ENCODE measurements at places on chromosomes 5 and 9. TPM values are rescaled to one million over a fixed set of nuclear protein-coding genes. Genes with fewer than 3 reads are reported as not detected.

The RAI14 gene
- 47.9 TPM for total RNA-seq

DNA sequence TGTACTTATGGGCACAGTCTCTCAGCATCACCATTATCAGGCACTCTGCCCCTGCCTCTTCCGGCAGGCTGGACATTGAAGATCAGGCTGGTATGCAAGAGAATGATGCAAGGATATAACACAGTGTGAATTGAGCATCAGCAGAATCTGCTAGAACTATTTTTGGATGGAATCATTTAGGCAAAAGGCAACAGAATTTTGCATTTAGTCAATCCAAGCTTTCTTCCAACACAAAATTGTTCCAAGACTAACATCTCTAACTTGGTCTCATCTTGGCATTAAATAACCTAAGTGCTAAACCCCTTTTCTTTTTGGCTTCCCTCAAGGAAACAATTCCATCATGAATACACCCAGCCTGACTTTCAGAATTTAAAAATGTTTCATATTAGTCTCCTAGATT is 339.9 kb downstream of the PRELID2 start:
- peaks cover 12% of the 10 kb centered on the region for H3K4me1 ChIP-seq
- no peak for DNase-seq
- no peaks in the 10 kb centered on the region for H3K27me3 ChIP-seq
- H3K4me3 ChIP-seq: no peak overlapping the region
- no peak overlapping the region for H3K27ac ChIP-seq

DNA sequence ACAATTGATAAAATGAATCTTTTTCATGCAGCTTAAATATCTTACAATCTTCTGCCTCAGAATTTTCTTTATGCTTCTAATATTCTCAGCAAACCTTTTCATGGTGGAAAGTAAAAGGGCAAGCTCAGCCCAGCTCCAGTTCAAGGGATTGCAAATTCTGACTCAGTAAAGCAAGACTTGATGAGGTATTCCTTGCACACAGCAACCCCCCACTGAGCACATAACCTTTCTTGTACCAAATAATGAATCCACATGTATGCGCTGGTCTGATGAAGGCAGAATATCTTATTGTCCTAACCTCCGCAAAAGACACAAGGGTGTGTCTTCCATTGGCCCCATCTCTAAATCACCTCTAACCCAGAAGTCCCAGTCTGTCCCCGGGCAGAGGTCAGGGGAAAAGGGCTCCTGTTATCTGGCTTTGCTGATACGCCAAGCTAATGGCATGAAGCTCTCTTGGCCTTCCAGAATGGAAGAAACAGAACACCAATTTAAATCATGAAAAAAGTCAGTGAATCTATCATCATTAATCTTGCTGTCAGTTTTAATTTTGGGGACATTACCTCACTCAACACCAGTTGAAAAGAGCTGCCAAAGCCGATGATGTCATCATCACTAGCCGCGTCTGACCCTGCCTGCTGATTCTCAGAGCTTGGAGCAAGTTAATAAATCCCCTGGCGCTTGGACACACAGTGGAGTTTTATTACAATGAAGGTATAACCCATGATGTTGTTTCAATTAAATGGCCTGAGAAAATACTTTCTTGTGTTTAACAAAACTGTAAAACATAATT is 592.5 kb upstream of the CLINT1 start:
- no peak overlapping the region for H3K4me3 ChIP-seq
- no peak overlapping the region for H3K27ac ChIP-seq
- no peaks in the 10 kb centered on the region for H3K36me3 ChIP-seq
- no peaks in the 10 kb centered on the region for H3K4me1 ChIP-seq
- no peak for DNase-seq

GRCh38 chr5:10374046-10375022 is 20.8 kb downstream of the MARCHF6 start:
- H3K4me1 ChIP-seq: peaks cover 4% of the 10 kb centered on the region
- DNase-seq: no peak
- no peak overlapping the region for H3K4me3 ChIP-seq
- H3K27me3 ChIP-seq: no peaks in the 10 kb centered on the region
- H3K27ac ChIP-seq: no peak overlapping the region

The LCN9 gene
- not detected for total RNA-seq

The SPAAR gene
- total RNA-seq: not detected

The FOXI1 gene
- total RNA-seq: not detected

DNA sequence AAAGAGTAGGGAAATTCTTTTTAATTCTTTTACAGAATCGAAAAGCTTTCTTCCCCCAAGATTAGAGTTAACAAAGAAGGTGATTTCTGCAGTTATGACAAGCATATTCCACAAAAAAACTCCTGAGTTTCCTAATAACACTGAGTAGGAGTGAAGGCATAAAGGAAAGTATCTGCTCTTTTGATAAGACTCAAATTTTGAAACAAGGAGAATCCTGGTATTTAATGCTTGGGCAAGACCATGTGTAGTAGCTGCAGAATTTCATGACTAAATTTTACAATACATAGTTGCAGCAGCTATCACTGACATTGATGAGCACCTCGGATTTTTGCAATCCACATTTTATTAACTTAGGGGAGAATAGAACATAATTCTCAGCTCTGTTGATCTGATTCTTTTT is 92.6 kb downstream of the MARCHF3 start:
- no peaks in the 10 kb centered on the region for H3K27me3 ChIP-seq
- H3K4me1 ChIP-seq: no peaks in the 10 kb centered on the region
- no peak overlapping the region for H3K4me3 ChIP-seq
- DNase-seq: no peak

GRCh38 chr5:124806373-124807077 is 60.1 kb upstream of the ZNF608 start:
- H3K4me1 ChIP-seq: peaks cover 3% of the 10 kb centered on the region
- DNase-seq: no peak
- H3K27me3 ChIP-seq: no peaks in the 10 kb centered on the region
- H3K27ac ChIP-seq: no peak overlapping the region
- no peak overlapping the region for H3K4me3 ChIP-seq

DNA sequence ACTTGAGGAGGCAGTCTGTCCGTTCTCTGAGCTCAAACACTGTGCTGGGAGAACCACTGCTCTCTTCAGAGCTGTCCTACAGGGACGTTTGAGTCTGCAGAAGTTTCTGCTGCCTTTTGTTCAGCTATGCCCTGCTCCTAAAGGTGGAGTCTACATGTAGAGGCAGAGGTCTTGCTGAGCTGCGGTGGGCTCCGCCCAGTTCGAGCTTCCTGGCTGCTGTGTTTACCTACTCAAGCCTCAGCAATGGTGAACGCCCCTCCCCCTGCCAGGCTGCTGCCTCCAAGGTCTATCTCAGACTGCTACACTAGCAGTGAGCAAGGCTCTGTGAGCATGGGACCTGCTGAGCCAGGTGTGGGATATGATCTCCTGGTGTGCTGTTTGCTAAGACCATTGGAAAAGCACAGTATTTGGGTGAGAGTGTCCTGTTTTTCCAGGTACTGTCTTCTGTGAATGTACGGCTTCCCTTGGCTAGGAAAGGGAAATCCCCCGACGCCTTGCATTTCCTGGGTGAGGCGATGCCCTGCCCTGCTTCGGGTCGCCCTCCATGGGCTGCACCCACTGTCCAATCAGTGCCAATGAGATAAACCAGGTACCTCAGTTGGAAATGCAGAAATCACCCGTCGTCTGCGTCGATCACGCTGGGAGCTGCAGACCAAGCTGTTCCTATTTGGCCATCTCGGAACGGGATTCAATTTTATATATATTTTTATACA is 58.5 kb downstream of the CNTRL start:
- H3K27me3 ChIP-seq: no peaks in the 10 kb centered on the region
- DNase-seq: no peak
- no peak overlapping the region for H3K27ac ChIP-seq
- peaks cover 2% of the 10 kb centered on the region for H3K4me1 ChIP-seq
- H3K4me3 ChIP-seq: no peak overlapping the region

GRCh38 chr9:93520523-93520922 is 55.9 kb upstream of the PHF2 start:
- H3K4me3 ChIP-seq: no peak overlapping the region
- no peak overlapping the region for H3K27ac ChIP-seq
- no peaks in the 10 kb centered on the region for H3K27me3 ChIP-seq
- H3K36me3 ChIP-seq: no peaks in the 10 kb centered on the region
- no peak for DNase-seq

DNA sequence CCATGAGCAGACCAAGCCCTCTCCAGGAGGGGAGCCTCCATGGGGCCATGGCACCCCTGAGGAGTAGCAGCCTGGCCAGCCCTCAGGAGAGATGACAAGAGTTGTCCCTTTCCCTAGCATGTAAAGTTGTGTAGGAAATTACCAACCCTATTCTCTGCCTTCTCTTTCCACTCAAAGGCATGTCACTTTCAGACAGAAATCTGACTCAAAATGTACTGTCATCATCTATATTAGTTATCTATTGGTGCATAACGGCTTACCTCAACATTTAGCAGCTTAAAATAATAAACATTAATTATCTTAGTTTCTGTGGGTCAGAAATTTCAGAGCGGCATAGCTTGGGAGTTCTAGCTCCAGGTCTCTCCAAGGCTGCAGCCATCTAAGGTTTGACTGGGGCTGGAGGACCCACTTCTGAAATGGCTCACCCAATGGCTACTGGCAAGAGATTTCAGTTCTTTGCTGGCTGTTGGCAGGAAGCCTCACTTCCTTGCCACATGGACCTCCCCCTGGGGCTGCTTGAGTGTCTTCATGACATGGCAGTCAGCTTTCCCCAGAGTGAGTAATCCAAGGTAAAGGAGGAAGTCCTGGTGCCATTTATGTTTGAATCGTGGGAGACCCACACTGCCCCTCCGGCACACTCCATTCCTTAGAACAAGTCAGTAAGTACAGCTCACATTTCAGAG is 632.3 kb downstream of the CCDC171 start:
- H3K36me3 ChIP-seq: no peaks in the 10 kb centered on the region
- H3K4me1 ChIP-seq: no peaks in the 10 kb centered on the region
- DNase-seq: no peak

DNA sequence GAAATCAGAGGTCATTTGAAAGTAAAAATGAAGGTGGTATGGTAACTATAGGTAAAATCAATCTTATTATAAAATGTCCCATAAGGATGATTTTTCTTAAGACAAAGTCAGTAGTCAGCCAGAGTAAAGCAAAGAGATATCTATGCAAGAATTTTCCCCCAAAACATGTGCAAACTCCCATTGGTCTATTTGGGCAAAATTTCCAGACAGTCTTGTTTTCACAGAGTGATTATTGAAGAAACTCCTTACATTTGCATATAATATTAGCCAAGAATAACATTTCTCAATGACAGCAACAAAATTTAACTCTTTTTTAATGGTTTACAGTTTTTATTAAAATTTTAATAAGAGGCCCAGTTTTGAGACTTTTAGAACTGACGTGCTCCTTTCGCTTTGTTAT is 406.1 kb upstream of the GRAMD2B start:
- no peaks in the 10 kb centered on the region for H3K27me3 ChIP-seq
- no peak overlapping the region for H3K4me3 ChIP-seq
- no peaks in the 10 kb centered on the region for H3K36me3 ChIP-seq
- DNase-seq: no peak
- H3K4me1 ChIP-seq: no peaks in the 10 kb centered on the region

The SLC6A19 gene
- total RNA-seq: not detected

DNA sequence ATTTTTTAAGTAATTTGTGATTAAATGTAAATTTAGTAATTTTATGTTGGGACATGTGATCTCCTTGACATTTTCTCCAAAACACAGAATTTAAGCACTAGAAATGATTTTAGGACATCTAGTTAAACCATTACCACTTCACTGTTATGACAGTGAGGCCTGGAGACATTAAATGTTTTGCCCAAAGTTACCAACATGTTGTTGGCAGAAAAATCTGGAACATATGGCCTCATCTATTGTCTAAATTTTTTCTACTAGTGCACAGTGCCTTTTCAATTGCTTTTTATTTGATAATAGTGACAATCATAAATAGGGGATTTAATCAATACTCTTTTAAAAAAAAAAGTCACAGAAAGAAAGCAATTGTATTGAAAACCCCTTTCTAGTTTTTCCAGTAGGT is 45.6 kb downstream of the PIK3R1 start:
- no peaks in the 10 kb centered on the region for H3K27me3 ChIP-seq
- H3K27ac ChIP-seq: no peak overlapping the region
- H3K4me1 ChIP-seq: no peaks in the 10 kb centered on the region
- H3K4me3 ChIP-seq: no peak overlapping the region

DNA sequence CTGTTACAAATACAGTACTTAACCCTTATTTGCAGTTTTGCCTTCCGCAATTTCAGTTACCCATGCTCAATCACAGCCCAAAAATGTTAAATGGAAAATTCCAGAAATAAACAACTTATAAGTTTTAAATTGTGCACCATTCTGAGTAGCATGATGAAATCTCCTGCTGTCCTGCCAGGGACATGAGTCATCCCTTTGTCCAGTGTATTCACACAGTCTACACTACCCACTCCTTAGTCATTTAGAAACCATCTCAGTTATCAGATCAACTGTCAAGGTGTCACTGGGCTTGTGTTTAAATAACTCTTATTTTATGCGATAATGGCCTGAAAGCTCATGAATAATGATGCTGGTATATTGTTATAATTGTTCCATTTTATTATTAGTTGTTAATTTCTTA is 95.8 kb downstream of the PLCXD3 start:
- H3K4me1 ChIP-seq: 0 out of 2 replicates have a peak, but pooled peaks cover 3% of the 10 kb centered on the region
- peak; percentile 67 for DNase-seq
- H3K27ac ChIP-seq: no peak overlapping the region

The PCDHB11 gene
- 0.07 TPM for total RNA-seq

GRCh38 chr5:161002571-161003074 is 150.6 kb upstream of the ATP10B start:
- no peaks in the 10 kb centered on the region for H3K36me3 ChIP-seq
- H3K27ac ChIP-seq: no peak overlapping the region
- no peak for DNase-seq
- no peak overlapping the region for H3K4me3 ChIP-seq

- H3K4me3 ChIP-seq: no peak overlapping the region
- no peak for DNase-seq
- H3K27ac ChIP-seq: no peak overlapping the region
- H3K36me3 ChIP-seq: no peaks in the 10 kb centered on the region
Measured at GRCh38 chr5:169893010-169893409, 87.3 kb downstream of the INSYN2B start.

DNA sequence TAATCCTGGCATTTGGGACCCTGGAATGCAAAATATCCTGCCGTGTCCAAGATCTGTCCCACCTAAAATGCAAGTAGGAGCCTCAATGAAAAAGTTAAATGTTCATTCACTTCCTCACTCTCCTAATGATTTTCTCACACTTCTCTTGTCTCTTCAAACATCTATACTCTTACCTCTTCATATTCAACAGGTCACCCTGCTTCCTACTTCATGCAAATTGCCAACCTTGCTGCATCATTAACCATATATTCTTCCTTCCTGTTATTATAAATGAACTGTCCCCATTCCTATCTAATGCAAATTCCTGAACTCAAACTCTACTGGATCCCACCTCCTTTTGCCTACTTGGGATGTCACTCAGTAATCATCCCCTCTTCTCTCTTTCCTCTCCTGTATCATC is 74.4 kb downstream of the STRBP start:
- no peaks in the 10 kb centered on the region for H3K27me3 ChIP-seq
- no peaks in the 10 kb centered on the region for H3K36me3 ChIP-seq
- no peaks in the 10 kb centered on the region for H3K4me1 ChIP-seq
- no peak overlapping the region for H3K4me3 ChIP-seq

DNA sequence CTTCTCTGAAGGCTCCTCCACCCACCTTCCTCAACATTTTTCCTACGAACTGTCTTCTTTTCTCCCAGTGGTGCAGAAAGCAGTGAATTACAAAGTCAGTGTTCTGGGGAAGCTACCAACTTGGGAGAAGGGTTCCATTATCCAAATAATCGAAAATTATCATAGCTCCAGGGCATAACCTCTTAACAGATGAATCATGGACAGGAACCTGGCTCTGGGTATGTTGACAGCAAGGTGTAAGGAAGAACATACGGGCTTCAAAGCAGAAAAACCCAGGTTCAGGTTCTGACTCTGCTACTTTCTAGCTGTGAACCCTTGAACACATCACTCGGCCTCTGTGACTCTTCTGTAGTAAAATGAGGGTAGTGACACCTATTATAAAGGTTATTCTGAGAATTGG is 351.3 kb downstream of the ENC1 start:
- no peak overlapping the region for H3K4me3 ChIP-seq
- no peak for DNase-seq
- no peaks in the 10 kb centered on the region for H3K27me3 ChIP-seq
- H3K36me3 ChIP-seq: no peaks in the 10 kb centered on the region

All from HCT116 (cell line).